Osteoblast (primary cell): ENCODE measurements at places on chromosomes 1 and 21. TPM values are rescaled to one million over a fixed set of nuclear protein-coding genes. Genes with fewer than 3 reads are reported as not detected.

The OR2G6 gene
- not detected in 2 replicates for total RNA-seq

The C1QC gene
- 2.2 TPM in 1 of 2 replicates, not detected in the other for total RNA-seq

The ARTN gene
- 0.29 TPM in 1 of 2 replicates, not detected in the other for total RNA-seq

The DMBX1 gene
- not detected in 2 replicates for total RNA-seq

The PLA2G2A gene
- total RNA-seq: not detected in 2 replicates

The NTRK1 gene
- total RNA-seq: 0.36 and 0.88 TPM in 2 replicates

The SERPINC1 gene
- total RNA-seq: under 0.01 TPM in 1 of 2 replicates, not detected in the other

The MATN1 gene
- total RNA-seq: under 0.01 TPM in 1 of 2 replicates, not detected in the other

The TMOD4 gene
- 0.36 TPM in 1 of 2 replicates, not detected in the other for total RNA-seq

The AVPR1B gene
- not detected in 2 replicates for total RNA-seq

The FHL3 gene
- 21.4 and 25.6 TPM in 2 replicates for total RNA-seq

The COG2 gene
- total RNA-seq: 23.9 and 25.3 TPM in 2 replicates

The FLVCR1 gene
- total RNA-seq: 5.4 and 11.2 TPM in 2 replicates

The HLX gene
- total RNA-seq: 7.4 and 9.0 TPM in 2 replicates

The CCNL2 gene
- 138 and 139 TPM in 2 replicates for total RNA-seq

The SAMD11 gene
- total RNA-seq: 7.7 and 8.3 TPM in 2 replicates
